Brain (organoid and tissue), 16 donors: ENCODE measurements at places on chromosomes 2 and 18.

GRCh38 chr18:57660961-57661360 is 39.3 kb upstream of the NARS1 start:
- no peak for DNase-seq

DNA sequence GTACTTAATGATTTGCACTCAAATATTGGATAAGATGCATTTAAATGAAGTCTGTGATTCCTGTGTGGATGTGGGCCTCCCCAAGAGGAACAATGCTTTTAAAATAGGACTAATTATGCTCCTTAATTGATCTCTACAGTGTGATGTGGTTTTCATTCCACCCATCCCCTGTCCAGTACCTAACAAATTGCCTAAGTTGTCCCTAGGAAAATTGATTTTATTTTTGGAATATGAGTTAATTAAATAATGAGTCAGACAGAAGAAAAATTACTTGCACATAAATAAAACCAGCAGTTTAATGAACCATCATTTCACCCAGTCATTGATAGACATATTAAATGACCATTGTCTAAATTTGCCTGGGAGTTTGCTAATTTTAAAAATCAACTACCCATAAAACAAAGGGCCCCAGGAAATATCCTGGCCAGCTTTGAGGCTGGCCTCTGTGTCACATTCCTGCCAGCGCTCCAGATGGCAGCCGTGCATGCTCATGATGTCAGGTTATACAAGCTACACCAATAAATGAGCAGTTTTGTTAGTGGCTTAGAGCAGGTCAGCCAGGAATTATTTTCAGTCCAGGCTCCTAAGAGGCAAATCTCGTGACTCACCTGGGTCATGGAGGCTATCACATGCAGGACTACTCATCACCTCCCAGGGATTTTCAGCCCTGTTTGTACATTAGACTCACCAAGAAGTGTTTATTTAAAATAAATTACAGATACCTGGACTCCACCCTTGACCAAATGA is 31.9 kb downstream of the ABHD3 start:
- DNase-seq = peak; percentile 31

GRCh38 chr18:56505971-56506370 is 132.4 kb downstream of the TXNL1 start:
- DNase-seq = no peak

- DNase-seq = no peak
Observed at GRCh38 chr18:24802456-24802855, 342.0 kb downstream of the HRH4 start.

DNA sequence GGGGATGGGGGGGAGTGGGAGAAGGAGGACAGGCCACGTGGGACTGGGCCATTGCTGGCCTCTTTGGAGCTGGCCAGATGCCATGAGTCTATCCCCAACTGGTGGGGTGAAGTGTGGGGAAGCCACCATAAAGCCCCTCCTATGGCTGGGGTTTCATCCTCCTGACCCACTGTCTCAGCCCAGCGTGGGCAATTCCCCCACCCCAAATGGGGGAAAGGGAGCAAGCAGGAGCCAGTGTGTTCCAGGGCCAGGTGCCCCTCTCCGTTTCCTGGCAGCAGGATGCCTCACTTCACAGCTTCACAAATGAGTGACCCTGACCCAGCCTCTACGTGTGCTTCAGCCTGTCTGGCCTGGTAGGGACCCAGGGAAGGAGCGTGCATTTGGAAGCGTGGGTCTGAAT is 474.7 kb upstream of the HS6ST1 start:
- DNase-seq = no peak

DNA sequence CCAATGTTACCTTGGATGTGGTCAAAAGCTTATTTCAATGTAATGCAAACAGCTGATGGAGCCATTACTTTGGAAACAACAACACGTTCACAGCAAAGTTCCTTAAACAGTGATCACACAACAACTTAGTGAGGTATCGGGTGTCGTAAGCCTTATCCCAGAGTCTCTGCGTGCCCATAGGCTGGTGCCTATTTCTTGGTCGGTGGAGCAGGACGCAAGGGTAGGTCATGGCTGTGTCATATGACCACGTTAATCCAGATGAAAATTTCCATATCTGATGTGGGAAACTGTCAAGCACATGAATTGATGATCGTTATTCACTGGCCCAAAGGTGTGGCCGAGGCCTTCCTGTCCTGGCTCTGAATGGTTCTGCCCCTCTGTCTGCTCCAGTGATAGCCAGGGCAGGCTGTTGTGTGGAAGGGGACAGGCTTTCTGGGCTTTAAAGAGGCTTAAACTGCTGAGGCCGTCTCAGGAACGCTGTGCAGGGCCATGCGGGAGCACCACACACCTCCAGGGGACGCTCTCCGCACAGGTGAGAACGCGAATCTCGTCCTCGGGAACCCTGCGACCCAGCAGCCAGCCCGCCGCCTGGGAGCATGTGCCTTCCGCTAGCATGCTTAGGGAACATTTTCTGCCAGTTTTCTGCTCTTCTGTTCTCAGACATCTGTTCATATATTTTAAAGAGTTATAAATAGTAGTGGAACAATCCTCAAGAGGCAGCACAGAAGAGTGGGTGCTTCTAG is 90.6 kb downstream of the KCTD1 start:
- peak; percentile 24 for DNase-seq

DNA sequence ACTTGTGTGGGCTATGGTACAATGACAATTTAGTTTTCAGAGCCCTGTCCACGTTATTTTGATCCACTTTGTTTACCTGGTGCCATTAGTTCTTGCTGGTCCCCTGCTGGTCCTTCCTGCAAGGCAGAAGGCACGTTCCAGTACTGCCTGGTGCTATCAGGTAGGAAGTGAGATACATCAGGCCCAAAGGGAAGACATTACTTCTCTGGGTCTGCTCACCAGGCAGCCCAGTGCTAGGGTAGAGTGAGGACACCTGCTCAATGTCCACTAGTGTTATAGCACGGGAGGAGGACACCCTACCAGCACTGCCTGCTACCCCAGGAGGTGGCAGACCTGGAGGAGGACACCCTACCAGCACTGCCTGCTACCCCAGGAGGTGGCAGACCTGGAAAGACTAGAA is 23.7 kb downstream of the MARCO start:
- DNase-seq = no peak

GRCh38 chr18:23207994-23208393 is 72.7 kb downstream of the CABLES1 start:
- no peak for DNase-seq

DNA sequence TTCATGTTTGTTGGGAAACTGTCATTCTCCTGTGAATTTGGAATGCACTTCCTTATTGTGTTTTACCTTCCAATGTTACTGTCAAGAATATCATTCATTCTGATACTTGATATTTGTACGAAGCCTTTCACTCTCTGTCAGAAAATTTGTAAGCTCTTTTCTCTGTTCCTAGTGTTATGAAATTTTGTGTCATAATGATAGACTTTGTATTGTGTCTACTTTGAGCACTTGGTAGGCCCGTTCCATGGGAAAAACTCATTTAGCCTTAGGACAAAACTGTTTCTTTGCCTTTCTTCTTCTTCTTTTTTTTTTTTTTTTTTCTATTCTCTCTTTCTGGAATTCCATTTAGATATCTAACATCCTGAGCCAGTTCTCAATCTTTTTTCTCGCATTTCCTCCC is 52.0 kb upstream of the FAM124B start:
- no peak for DNase-seq

DNA sequence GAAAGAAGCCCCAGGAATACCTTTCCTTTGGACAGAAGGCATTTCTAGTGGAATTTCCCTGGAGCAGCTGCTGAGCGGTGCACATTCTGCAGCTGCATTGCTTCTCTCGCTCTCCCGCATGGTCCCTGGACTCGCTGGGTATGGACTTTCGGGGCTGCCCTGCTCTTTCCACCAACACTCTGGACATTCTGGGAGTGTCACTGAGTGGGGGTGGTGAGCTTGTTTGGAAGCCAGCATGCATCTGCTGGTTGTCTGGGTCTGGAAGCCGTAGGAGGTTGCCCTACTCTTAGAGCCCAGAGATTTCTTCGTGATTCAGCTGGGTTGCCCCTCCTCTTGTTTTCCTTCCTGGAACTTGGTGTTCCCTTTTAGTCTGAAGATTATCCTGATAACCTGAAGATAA is 52.6 kb downstream of the TWIST2 start:
- DNase-seq = no peak

DNA sequence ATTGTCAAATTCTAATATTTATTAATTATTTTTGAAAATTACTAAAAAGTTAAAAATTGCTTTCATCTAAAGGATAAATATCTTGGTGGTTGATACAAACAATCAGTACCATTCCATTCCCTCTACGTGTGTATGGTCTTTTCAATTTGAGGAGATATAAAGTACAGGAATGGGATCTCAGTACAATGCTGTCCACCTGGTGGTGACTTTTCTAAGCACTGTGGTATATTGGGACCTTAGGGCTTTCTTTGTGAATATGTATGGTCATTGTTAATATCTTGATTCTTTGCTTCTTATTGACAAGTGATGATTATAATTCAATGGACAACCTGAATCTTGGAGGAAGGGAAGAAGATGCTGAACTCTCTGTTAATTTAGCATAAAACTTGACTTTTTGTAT is 83.1 kb downstream of the NBEAL1 start:
- DNase-seq = no peak

GRCh38 chr2:16487686-16488085 is 177.9 kb downstream of the CYRIA start:
- peak; percentile 73 for DNase-seq

GRCh38 chr18:63407734-63408133 is 14.5 kb downstream of the VPS4B start:
- DNase-seq = no peak

DNA sequence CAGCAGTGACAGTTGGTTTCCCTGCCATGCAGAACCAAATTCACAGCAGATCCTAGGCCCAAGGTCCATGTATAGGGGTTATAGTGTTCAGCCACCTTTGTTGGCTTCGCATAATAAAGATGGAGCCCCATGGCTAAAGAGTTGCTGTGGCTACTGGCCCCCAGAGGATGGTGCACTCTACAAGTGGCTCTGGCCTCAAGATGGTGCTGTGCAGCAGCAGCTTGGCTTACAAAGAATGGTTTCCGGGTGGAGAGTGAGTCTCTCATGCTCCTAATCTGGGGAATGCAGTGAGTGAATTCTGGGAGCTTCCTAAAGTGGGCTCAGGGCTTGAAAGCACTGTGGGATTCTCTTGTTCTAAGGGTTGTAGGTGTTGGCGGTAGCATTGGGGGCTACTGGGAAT is 1199.7 kb downstream of the CNTNAP5 start:
- no peak for DNase-seq

GRCh38 chr2:197234671-197235191 is 75.8 kb downstream of the ANKRD44 start:
- no peak for DNase-seq

DNA sequence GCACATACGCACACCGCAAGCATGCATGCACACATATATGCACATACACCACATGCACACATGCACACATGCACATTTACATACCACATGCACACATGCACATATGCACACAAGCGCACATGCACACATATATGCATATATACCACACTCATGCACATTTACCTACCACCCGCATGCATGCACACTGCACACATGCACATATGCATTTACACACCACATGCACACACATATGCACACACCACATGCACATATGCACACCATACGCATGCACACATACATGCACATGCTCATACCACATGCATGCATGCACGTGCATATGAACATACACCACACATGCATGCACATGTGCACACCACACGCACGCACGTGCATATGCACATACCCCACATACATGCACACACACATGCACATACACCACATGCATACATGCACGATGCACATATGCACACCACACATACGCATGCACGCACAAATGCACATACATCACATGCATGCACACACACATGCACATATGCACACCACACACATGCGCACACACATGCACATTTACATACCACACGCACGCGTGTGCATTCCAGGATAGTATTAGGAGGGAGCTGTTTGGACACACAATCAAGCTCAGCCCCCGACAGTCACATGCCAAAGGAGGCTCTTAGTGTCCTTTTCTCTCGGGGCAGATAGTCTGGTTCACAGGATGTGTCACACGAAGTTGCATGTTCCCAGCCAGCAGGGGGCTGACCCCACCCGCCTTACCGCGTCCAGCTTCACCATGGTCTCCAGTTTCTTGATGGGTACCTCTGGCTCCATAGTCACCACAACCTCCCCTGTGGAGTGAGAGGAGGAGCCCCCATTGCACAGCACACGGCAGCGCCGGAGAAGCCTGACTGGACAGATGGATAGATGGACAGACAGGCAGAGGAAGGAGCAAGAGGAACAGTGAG is 5.9 kb downstream of the OTOF start:
- no peak for DNase-seq

GRCh38 chr2:234555161-234555560 is 58.3 kb upstream of the ARL4C start:
- DNase-seq = no peak

GRCh38 chr2:70916291-70916690 is 19.4 kb upstream of the ATP6V1B1 start:
- DNase-seq = no peak

DNA sequence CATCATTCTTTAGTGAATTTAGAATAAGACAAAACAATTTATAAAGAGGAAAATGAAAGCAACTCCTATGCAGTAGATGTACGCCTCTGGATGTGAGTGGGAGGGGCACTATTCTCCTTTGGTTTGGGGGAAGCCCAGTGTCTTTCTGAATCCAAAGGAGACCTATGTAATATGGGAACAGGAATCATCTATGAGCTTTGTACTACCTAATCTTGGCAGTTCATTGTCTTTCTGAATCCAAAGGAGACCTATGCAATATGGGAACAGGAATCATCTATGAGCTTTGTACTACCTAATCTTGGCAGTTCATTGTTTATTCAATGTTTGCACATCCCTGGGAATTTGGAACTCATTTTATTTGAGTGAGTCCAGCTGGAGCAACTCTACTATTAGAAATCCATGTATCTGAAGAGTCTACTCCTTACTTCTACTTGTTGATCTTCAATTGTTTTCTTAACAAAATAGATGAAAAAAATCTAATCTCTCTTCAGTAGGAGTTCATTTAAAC is 401.1 kb upstream of the LRATD1 start:
- DNase-seq = no peak

- no peak for DNase-seq
Observed at GRCh38 chr2:241116606-241117560, 14.8 kb upstream of the MTERF4 start.

GRCh38 chr2:152729844-152730243 is 11.4 kb downstream of the ARL6IP6 start:
- DNase-seq = no peak
